ENCODE measurements at places on chromosomes 2 and 18.
A peak's percentile ranks its signal among the peaks of the same experiment; 100 is the strongest.

GRCh38 chr2:25417715-25418369 is 76.1 kb upstream of the DNMT3A start:
- DNase-seq: no peak

- no peak for DNase-seq
These were observed 30.4 kb downstream of the TRABD2A start for GRCh38 chr2:84850471-84850870.

- peak; percentile 42 for DNase-seq
These were observed 697 bp upstream of the SPATS2L start for GRCh38 chr2:200305797-200306195.

- peak; percentile 80 for DNase-seq
These were observed 145.7 kb upstream of the KLF7 start for GRCh38 chr2:207311316-207312005.

DNA sequence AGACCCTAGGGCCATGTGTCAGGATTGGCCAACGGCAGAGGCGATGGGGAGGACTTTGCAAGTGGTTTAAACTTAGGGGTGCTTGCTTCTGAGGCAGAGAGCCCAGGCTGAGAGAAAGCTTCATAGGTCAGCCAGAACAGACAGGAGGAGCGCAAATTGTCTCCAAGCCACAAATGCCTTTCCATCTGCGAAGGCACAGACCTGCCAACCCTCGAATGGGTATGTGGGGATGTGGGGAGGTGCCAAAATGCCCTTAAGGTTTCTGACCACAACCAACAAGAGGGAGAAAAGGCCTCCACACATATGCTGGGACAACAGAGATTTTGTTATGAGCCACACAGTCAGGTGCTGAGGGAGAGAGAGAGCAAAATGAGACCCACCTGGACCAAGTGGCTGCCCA is 283.6 kb downstream of the CYP26B1 start:
- DNase-seq: no peak

- peak; percentile 14 for DNase-seq
These were observed 19.4 kb upstream of the ACVR1 start for GRCh38 chr2:157895531-157895930.

DNA sequence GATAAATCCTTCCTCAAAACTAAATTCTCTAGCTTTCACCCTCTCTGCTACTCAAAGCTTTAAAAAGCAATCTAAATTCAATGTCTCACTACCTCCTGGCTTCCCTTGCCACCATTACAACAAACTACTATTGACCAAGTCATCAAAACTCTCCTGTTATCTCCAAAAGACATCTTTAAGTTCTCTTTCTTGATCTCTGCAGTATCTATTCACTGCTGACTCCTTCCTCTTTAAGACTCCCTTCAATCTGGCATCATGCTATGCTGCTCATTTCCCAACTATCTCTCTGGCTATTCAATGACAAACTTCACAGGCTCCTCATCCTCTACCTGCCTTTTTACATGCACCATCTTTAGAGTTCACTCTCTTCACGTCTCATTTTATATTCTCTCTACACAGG is 5.9 kb downstream of the PPP3R1 start:
- DNase-seq: no peak

GRCh38 chr2:80473796-80474195 is 169.2 kb upstream of the LRRTM1 start:
- no peak for DNase-seq

- peak; percentile 29 for DNase-seq
These were observed 15.9 kb upstream of the IL1R1 start for GRCh38 chr2:102126660-102127059.

DNA sequence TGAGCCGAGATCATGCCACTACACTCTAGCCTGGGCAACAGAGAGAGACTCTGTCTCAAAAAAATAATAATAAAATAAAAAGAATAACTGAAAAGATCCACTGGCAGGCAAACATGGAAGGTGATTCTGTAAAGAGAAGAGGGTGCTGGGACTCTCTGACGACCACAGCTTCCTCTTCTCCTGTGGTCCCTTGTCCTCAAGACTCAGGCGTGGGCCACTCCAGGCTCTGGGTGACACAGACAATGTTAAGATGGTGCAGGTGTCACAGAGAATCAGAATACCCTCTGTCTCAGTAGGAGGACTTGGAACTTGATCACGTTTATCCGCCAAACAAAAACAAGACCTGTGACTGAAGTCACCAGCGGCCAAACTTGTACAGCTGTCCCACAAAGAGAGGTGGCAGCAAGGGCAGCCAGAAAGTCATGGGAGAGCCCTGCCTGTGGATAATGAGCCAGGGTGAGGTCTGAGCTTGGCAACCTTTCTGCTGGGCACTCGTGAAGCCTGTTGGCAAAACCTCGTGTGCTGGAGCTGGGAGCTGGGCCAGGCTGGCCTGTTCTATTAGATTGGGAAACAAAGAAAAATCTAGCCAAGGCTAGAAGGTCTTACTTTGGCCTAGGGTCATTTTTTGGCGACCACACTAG is 76.4 kb upstream of the ITGA6 start:
- no peak for DNase-seq

DNA sequence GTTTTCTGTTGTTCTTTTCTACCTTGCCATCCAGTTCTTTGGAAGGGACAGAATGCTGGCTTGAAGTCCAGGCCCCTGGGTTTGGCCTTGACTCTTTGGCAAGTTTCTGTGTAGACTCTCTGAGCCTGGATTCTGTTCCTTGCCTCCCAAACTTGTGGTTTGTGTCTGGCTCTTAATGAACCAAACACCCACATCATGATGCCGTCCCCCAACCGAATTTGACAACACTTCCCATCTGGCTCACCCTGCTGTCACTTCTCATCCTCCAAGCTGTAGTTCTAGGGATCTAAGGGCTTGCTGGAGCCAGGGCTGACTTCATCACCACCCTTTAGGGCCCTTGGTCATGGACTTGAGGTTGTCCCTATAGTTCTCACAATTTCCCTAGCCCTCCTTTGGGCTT is 68.9 kb upstream of the CELF4 start:
- DNase-seq: no peak

GRCh38 chr2:224570328-224570993 is 14.7 kb downstream of the CUL3 start:
- DNase-seq: peak; percentile 24

DNA sequence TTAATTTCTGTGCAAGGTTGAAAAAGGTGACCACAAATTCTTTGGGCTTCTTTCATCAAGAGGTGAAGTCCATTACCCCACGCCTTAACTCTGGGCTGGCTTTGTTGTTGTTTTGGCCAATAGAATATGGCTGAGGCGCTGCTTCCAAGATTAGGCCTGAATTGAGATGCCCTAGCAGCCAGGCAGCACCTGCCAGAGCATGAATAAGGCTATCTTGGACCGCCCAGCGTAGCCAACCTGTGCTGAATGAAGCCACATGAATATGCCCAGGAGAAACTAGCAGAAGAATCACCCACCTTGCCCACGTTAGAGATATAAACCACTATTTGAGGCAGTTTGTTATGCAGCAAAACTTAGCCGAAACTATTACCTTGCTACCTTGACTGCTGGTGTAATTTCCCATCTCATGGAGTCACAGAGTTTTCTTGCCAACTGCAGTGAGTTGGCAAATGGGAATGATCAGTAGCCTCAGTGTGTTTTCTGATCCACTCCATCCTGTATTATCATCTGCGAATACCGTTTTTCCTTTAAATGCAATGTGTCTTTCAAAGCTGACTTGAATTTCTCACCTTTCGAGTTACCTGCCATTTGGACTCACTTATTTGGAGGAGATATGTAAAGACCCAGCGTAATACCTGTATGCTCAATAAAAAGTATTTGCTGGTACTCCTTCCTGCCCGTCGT is 679 bp downstream of the TSGA10 start:
- DNase-seq: peak; percentile 33

- no peak for DNase-seq
These were observed 205.7 kb downstream of the BCL11A start for GRCh38 chr2:60347781-60348180.

GRCh38 chr2:217954971-217955740 is 47.6 kb downstream of the TNS1 start:
- DNase-seq: no peak

GRCh38 chr2:33059471-33060156 is 112.9 kb downstream of the LTBP1 start:
- no peak for DNase-seq

- no peak for DNase-seq
These were observed 1176.9 kb upstream of the LRRTM1 start for GRCh38 chr2:81481242-81481993.

DNA sequence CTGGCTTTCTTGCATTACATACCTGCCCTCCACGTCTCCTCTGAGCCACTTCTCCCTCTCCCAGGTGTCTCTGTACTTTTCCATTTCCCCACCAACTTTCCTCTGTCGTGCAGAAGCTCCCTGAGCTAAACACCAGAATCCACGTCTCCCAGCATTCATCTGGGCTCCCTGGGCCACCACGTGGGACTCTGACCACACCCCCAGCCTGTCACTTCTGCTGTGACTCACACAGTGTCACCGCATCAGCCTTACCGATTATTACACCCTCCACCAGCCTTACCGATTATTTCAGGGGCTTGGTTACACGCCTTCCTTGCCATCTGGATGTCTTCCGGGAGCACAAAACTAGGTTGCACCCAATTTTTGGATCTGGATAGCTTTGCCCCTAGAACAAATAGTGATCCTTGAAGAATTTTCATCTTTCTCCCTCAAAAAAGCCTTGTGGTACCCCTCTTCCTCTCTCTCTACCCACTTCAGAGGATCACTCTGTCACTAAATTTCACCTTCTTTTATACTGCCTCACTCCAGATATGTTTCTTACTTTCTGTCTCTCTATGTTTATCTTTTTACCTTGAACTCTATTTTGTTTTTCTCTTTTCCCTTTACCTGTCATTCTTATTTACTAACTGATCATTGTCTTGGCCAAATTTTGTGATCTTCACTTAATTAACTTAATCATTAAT is 136.9 kb upstream of the CAB39 start:
- no peak for DNase-seq

DNA sequence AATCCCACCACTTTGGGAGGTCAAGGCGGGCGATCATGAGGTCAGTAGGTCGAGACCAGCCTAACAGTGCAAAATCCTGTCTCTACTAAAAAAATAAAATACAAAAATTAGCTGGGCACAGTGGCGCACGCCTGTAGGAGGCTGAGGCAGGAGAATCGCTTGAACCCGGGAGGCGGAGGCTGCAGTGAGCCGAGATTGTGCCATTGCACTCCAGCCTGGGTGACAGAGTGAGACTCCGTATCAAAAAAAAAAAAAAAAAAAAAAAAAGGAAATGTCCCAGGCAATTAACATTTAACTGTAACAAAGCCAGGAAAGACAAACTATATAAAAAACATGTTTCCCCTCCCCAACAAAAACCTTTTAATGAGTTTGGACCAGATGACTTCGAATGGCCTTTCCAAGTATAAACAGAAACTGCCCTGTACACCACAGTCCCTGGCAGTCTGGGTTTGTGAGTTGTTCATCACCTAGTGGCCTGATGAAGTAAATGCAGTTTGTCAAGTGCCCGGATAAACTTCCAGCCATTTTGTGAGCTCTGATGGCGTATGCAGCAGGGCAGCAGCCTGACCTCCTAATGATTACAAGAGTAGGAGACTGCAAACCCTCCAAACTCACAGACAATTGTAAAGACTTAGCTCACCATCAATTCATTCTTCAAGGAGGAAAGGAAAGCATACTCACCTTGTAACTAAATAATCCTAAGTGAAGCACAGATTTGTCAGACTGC is 16.6 kb upstream of the PCBP1 start:
- peak; percentile 93 for DNase-seq

DNA sequence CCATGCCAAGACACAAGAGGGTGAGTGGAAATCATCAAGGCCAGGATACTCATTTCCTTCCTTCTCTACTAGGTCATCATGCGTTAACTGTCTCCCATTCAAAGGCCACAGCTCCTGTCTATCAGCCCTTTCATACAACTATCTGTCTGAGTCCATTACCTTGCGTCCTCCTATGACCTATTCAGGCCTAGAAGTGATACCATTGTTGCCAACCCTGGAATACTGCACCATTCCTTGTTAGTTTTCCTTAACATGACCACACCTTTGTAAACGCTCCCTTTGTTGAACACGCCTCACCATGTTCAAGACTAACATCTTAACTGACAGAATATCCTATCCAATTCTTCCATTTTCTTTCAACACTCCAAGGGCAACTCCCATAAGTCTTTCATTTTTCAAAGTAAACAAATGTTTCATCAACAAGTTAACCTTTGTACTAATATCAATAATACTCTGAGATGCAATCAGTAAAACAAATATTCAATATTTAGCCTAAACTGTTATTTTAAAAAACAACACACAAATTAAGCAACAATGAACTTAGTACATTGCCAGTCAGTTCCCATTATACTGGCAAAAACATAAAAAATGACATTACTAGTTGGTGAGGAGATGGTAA is 19.8 kb upstream of the LGALSL start:
- DNase-seq: no peak

DNA sequence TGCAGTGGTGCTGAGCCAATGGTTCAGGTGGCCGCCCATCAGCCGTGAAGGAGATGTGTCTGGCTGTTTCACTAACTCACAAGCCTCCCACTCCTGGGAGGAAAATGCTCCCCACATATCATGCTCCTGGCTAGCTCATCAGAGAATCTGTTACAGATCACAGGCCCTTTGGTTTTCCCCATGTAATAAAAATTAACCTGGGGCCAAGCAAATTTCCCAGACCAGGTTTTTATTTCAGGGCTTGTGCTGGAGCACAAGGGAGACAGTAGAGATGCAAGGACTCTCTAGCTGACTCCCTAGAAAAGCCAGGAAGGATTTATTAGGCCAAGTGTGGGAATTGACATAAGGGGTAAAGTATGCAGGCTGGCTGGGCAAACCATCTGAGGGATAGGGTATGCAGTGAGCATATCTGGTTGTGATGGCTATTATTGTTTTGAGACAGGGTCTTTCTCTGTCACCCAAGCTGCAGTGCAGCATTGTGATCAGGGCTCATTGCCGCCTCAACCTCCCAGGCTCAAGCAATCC is 40.6 kb upstream of the CCBE1 start:
- no peak for DNase-seq

GRCh38 chr18:58580078-58580477 is 48.8 kb downstream of the ALPK2 start:
- DNase-seq: peak; percentile 30

DNA sequence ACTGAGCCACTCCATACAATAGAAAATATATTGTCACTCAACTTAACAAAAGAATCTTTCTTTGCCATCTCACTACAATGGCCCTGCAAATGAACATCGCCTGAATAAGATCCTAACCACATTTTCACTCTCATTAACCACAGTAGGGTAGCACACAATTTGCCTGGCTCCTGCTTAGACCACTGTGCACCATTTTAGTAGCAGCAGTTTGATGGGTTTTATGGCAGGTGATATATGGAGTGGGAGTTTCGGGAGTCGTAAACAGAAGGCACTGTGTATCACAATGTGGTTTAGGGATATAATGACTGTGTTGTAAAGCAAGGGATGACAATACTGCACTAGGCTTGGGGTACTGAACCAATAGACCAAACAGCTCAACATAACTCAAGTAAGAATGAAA is 617.4 kb downstream of the BCL11A start:
- DNase-seq: no peak

- DNase-seq: no peak
These were observed 124.0 kb downstream of the BCL2 start for GRCh38 chr18:63195326-63196159.

GRCh38 chr2:71697106-71698004 is 244.0 kb downstream of the DYSF start:
- no peak for DNase-seq

GRCh38 chr2:67828066-67828465 is 234.7 kb downstream of the C1D start:
- no peak for DNase-seq

Data from AG20443 (cell line).